Natural killer cell treated with Interleukin-12 subunit alpha and Interleukin-12 subunit beta and Interleukin-15 and Interleukin-18, amount 100 ng/mL, for 72 hours (primary cell): ENCODE measurements at places on chromosomes 3 and 15. TPM values are rescaled to one million over a fixed set of nuclear protein-coding genes. Genes with fewer than 3 reads are reported as not detected.

DNA sequence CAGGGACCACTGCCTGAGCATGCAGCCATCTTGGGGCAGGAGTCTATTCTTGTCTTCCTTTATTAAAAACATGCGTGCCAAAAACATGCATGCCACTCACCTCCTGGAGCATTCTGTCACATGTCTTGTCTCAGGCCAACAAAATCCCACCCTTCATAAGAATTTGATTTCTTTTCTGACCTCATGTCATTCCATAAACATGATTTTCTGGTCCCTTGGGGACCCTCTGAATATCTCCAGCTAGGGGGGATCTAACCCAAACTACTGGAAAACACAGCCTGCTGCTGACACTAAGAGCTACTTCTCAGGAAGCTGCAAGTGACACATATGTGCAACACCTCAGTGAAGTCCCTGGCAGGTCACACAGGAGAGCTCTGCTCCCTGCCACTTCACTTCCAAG lies 26.8 kb upstream of the NOX5 start:
- no peak overlapping the region for H3K4me3 ChIP-seq
- H3K4me1 ChIP-seq = no peaks in the 10 kb centered on the region
- no peaks in the 10 kb centered on the region for H3K36me3 ChIP-seq
- H3K27me3 ChIP-seq = peaks cover 13% of the 10 kb centered on the region

The SHF gene
- 1.4 TPM for total RNA-seq

The SV2B gene
- total RNA-seq = not detected

The CA12 gene
- total RNA-seq = not detected

The EFCC1 gene
- total RNA-seq = 0.21 TPM

The CHRFAM7A gene
- 2.4 TPM for total RNA-seq
